B cell (primary cell): ENCODE measurements at places on chromosomes 2 and 18. TPM values are rescaled to one million over a fixed set of nuclear protein-coding genes. Genes with fewer than 3 reads are reported as not detected.

The LINC00305 gene
- not detected in 2 replicates for total RNA-seq

The ATP6V1B1 gene
- total RNA-seq = not detected in 2 replicates

The TGFA gene
- not detected in 2 replicates for total RNA-seq

DNA sequence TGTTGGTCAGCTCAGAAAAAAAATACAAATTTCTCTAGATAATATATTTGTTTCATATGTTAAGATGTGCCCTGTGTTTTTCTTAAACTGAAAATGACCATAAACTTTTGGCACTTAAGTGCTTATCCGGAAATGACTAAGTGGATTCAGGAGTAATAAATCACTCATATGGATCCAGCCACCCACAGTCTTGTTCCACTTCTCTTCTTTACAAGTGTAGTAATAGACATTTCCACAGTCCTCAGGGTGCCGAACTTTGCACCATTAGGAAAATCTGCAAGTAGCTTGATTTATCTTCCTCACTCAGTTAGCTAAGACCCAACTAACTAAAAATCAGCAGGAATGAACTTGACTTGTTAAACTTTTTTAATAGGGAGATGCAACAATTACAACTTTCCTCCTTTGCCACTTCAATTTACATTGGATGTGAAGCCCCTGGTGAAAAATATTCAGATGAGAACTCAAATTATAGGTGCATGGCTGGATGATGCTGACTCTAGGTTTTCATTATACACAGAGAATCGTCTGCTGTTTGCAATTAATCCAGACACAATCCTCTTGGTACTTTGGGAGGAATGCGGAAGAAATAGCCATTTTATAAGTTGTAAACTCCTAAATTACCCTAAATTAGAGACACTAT is 322.5 kb downstream of the ARHGAP15 start:
- no peak overlapping the region for H3K4me3 ChIP-seq
- H3K36me3 ChIP-seq = peaks cover 20% of the 10 kb centered on the region
- DNase-seq = no peak
- H3K27me3 ChIP-seq = no peaks in the 10 kb centered on the region
- no peaks in the 10 kb centered on the region for H3K4me1 ChIP-seq
- no peak overlapping the region for H3K27ac ChIP-seq

DNA sequence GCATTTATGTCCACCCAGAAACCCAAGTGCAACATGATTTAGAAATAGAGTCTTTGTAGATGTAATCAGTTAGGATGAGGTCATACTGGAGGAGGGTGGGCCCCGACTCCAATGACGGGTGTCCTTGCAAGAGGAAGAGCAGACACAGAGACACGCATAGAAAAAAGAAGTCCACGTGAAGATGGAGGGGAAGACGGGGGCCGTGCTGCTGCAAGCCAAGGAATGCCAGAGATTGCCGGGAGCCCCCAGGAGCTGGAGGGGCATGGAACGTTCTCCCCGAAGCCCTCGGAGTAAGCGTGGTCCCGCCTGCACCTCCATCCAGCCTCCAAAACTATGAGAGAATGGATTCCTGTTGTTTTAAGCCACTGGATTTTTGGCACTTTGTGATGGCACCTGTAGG is 51.6 kb downstream of the PTGR3 start:
- no peak overlapping the region for H3K27ac ChIP-seq
- H3K4me3 ChIP-seq = no peak overlapping the region
- no peaks in the 10 kb centered on the region for H3K36me3 ChIP-seq
- H3K4me1 ChIP-seq = no peaks in the 10 kb centered on the region
- H3K27me3 ChIP-seq = no peaks in the 10 kb centered on the region

- H3K36me3 ChIP-seq = peaks cover 14% of the 10 kb centered on the region
- H3K27ac ChIP-seq = no peak overlapping the region
- no peak overlapping the region for H3K4me3 ChIP-seq
- no peaks in the 10 kb centered on the region for H3K27me3 ChIP-seq
- H3K4me1 ChIP-seq = no peaks in the 10 kb centered on the region
These were observed 80.3 kb downstream of the SPOPL start for GRCh38 chr2:138581909-138582308.

The SAP130 gene
- 35.2 and 40.1 TPM in 2 replicates for total RNA-seq
